ENCODE measurements at places on chromosomes 11 and 22.

GRCh38 chr11:72244361-72245262 lies 636 bp upstream of the PHOX2A start:
- no peak for DNase-seq

DNA sequence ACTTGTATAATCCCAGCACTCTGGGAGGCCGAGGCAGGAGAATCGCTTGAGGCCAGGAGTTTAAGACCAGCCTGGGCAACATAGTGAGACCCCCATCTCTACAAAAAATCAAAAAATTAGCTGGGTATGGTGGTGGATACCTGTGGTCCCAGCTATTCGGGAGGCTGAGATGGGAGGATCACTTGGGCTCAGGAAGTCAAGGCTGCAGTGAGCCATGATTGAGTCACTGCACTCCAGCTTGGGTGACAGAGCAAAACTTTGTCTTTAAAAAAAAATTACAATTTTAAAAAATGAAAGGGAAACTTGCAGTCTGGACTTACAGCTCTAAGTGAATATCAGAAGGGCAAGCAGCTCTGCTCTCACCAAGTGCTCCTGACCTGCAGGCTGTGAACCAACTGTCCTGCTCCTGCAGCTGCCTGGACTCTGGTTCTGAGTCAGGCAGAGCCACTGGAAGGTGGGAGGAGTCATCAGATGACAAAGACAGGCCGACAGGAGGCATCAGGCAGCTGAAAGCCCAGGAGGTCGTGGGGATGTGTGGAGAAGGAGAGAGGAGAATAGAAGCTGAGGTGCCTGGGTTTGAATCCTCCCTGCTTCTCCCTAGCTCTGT lies 9.6 kb downstream of the SMTNL1 start:
- DNase-seq = no peak

DNA sequence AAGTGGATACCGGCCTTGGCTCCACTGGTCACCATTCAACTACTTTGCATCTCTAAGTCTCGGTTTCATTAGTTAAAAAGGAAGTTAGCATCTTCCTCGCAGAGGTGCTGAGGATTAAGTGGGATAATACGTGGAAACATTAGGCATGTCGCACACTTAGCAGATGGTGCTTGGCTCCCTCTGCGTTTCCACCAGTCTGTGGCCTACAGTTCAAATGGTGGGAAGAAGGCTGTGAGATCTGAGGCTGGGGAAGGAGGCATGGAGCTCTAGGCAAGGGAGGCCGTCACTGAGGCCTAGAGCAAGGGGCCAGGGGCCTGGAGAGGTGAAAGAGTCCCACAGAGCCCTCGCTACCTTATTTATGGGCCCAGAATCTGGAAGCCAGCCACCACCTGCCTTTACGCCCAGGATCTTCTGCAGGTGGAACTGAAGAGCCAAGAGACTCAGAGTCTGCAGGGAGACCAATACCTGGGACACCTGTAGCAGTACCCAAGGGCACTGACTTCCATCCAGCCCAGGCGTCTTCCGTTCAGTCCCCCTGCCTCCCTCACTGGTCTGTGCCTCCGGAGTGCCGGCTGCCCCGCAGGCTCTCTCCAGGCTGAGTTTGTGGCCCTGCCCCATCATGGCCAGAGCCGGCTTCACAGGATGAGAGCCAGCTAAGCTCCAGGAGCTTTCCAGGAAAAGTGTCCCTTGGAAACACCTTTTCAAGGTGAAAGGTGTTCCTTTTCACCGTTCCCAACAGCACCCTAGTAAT lies 66.1 kb upstream of the A4GALT start:
- DNase-seq = no peak

DNA sequence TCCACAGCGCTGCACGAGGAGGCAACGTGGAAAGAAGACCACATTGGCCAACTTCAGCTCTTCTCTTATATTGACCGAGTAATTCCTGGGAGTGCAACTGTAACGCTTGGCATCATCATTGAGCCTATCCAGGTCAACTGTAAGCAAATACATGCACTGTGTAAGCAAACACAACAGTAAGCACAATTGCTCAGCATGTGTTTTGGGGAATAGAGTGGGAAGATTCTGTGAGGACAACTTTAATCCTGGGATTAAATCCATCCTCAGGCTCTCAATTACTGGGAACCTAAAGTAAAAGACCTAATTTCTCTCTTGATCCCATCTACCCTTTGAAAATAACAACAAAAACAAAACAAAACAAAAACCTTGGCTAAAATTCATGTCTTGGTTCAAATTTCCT lies 109.5 kb upstream of the DDI1 start:
- DNase-seq = no peak

- no peak for DNase-seq
Measured at GRCh38 chr11:31664129-31664528, 147.0 kb downstream of the PAX6 start.

DNA sequence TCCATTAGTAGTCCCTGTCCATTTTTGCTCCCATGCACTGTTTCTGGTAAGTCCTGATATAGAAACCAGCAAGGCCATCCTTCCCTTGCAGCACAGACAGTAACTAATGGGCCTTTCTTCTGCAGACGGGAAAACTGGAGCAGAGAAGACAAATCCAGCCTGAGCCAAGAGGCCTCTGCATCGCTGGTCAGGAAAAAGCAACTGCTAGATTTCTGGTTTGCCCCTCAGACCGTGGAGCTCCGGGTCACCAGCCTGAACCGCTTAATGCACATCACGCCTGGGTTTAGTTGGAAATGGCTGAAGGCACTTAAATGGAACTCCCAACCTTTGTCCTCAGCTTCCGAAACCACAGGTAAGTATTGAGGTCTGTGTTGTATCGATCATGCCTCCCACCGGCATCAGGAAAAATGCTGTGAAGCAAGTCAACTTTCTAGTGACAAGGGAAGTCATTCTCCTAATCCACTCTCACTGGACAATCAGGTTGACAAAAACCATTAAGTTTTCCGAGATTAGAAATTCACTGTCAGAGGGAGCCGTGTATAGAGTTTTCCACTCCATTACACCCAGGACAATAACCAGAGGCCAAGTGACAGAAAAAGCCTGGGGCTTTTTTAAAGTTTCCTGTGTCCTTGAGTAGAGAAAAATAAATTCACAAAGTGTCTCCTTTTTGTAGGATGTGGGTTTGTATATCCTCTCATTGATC lies 14.8 kb upstream of the LMO2 start:
- DNase-seq = no peak

DNA sequence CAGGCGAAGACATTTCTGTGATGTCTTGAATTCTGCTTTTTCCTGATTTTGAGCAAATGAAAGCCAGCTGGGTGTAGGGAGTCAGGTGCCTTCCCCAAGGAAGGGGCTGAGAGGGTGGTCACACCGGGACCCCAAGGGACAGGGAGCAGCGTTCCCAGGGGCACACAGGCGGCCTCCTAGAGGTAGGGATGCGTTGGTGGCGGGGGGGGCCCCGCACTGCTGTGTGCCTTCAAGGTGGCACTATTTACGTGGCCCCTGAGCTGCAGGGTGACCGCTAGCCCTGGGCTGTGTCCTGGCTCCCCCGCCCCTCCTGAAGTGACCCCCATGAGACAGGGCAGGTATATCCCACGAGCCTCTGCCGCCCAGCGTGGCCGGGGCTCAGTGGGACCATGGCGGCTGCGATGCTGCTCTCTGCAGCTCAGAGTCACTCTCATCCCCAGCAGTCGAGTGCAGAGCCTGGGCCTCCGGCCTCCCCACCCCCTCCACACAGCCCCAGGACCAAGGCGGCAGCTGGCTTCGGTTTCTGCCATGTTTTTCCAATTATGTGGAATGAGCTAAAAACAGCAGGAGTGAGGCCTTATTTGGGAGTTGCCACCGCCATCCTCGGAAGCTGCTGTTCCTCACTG lies 60.9 kb downstream of the LRP5 start:
- DNase-seq = no peak

DNA sequence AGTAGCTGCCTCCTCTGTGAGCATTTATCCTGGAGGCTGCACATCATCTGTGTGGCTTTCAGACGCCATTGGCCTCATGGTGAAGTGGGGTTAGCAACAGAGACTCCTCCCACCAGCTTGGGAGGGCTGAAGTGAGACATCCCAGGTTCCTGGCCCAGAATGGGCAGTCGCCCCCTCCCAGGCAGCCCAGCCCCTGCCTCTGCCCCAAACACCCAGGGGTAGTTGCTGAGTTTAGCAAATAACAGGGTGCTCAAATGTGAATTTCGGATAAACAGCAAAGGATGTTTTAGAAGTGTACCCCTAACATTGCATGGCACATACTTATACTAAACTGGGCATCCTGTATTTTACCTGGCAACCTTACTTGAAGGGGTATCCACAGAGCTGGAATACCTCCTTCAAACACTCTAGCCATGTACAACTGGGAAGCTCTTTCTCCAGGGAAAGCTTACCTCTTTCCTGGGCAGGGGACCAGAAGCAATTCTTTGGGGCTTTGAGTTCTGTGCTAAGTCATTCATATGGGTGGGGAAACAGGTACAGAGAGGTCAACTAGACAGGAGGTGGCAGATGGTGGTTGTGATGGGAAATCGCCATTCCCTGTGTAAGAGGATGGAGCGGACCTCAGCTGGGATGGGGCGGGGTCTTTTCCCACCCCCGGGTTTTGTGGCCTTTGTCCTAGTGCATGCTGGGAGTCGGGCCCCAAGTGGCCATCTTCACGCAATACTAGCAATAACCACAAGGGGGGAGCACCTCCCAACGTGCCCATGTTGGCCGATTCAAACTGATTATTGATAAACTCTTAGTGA lies 19.3 kb downstream of the MTFP1 start:
- DNase-seq = no peak

DNA sequence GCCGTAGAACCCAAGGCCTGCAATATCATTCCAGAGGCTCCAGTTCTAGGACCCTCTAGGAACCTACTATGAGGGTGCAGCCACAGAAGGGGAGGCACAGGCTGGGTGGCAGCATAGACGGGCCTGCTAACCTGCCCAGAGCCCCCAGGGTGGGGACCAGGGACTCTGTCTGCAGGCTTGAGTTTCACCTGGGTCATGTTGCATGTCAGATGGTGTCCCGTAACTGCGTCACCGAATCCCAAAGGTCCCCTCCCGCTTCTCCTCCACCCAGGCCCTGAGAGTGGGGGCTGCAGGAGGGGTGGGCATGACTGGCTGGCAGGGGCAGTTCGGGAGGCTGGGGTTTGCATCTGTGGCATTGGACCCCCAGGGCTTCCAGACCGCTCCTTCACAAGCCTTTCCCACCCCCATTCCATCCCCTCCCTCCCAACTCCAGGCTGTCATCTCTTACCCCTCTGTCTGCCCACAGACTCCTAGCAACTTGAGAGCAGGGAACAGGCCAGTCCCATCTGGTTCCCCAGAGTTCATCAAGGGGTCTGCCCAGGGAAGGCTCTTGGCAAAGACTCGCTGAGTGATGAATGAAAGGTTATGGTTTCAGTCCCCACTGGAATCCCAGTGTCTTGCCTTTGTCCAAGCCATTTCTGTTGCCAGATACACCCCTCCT lies 16.3 kb downstream of the MYO7A start:
- no peak for DNase-seq

DNA sequence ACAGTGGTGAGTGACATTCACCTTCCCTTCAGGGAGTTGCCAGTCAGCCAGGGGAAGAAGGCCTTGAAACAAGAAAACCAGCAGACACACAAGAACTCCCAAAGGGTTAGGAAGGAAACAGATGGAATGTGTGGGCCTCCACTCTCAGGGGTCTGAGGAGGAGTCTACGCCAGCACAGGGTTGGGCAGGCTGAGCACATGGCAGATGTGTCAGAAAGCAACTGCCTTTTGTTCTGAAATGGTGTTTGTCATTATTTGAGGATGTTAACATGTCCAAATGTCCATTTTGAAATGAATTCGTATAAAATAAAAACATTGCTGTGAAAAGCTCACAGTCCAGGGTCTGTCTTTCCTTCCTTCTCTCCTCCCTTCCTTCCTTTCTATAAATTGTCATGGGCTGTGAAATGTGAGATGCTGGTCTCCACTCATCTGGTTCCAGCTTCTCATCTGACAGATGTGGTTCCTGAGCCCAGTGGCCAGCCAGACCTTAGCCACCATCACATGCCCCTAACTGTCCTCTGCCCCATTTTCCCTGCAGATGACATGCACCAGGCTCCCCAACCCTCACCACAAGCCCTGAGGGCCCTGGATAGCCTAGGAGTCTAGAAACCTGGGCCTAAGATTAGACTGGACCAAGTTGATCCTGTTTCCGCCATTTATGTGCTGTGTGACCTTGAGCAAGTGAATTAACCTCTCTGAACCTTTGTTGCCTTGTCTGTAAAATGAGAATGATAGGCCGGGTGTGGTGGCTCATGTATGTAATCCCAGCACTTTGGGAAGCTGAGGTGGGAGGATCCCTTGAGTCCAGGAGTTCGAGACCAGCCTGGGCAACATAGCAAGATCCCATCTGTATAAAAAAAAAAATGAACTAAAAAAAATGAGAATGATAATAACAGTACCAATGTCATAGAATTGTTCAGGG lies 56.2 kb upstream of the CRYBB3 start:
- DNase-seq = no peak

- DNase-seq = no peak
Measured at GRCh38 chr11:36343436-36343835, 47.3 kb downstream of the PRR5L start.

- DNase-seq = no peak
Measured at GRCh38 chr11:109034339-109034696, 369.4 kb downstream of the DDX10 start.

GRCh38 chr22:30261134-30261533 lies 5.5 kb downstream of the OSM start:
- no peak for DNase-seq

- DNase-seq = no peak
Measured at GRCh38 chr11:68798221-68798813, 43.4 kb downstream of the CPT1A start.

GRCh38 chr22:46052801-46053562 lies 76.0 kb upstream of the WNT7B start:
- no peak for DNase-seq

DNA sequence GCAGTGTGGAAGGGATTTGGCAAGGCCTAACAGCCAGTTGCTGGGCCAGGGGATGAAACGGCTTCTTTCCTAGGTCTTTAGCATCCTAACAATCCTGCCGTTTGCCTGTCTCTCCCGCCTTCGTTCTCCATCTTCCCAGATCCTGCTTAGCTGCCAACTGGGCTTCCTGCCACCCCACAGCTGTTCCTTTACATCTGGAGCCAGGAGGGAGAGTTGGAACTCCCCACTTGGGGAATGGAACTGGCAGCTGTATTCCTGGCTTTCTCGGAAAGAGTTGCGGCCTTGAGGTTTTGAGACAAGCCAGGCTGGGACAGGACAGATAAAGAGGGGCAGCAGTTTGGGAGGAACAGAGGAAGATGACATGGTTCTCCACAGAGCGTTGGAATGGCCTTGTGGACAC lies 59.6 kb downstream of the ST3GAL4 start:
- DNase-seq = no peak

- no peak for DNase-seq
Measured at GRCh38 chr11:46695345-46696211, 4.8 kb downstream of the ARHGAP1 start.

DNA sequence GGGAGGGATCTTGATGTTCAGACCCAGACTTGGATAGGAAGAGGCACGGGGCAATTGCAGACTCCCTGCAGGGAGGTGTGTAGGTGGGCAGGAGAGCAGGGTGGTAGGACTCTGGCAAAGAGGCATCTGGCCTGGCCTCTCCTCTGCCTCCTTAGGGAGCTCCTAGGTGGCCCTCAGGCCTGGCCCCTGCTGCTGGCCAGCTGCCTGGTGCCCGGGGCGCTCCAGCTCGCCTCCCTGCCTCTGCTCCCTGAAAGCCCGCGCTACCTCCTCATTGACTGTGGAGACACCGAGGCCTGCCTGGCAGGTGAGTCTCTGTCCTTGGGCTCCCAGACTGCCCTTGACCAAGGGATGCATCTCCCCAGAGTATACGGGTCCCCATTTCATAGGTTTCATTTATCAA lies 16.6 kb upstream of the MIF start:
- no peak for DNase-seq
